NCI-H446 treated with DMSO at 0.1 percent for 48 hours (cell line): ENCODE measurements at places on chromosomes 5 and 9.

DNA sequence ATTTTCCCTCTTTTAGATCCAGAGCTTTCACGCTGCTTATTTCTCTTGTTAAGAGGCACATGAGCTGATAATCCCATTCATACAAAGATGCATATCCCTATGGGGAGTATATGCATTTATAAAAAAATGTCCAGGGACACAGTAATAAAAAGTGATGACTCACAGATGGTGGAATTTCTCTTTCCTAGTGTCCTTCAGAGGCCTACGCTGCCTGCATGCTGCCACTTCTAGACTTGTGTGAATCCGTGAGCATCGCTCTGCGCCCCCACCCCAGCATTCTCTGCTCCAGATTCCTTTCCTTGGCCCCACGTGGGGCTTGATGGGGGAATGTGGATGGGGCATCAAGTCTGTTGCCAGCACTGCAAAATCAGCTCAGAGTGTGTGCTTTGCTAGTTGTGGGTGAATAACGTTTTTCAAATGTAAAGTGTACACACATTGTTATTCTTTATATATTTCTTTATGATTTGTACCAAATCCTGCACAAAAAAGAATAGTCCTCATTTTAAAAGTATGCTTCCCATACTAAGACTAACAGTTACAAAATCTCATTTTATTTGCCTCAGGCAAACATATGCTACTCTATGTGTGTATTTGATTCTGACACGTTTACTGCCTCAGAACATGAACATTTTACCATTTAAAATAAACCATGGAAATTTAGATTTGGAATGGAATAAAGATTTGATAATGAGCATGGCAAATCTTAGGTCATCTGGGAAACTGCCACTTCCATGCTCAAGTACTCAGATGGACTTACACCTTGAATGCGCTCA is 22.4 kb upstream of the RASGRF2 start:
- DNase-seq: no peak

DNA sequence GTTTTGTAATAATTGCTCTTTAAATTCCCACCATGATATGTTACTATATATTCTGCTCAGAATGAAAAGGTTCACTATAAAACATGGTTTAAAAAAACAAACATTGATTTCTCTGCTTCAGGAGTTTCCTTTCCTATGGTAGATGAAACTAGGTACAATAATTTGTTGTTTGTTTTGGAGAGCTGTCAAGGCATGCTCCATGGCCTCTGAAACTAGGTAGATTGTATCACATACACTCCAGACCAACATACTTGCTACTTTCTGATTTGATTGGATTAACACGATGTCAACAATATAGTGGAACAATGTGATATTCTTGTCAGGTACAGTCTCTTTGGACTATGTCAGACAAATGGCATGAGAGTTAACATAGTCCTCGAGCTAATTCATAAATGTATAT is 452.7 kb upstream of the CDH9 start:
- no peak for DNase-seq

- DNase-seq: no peak
Observed at GRCh38 chr5:89698028-89698427, 711.5 kb downstream of the CETN3 start.

DNA sequence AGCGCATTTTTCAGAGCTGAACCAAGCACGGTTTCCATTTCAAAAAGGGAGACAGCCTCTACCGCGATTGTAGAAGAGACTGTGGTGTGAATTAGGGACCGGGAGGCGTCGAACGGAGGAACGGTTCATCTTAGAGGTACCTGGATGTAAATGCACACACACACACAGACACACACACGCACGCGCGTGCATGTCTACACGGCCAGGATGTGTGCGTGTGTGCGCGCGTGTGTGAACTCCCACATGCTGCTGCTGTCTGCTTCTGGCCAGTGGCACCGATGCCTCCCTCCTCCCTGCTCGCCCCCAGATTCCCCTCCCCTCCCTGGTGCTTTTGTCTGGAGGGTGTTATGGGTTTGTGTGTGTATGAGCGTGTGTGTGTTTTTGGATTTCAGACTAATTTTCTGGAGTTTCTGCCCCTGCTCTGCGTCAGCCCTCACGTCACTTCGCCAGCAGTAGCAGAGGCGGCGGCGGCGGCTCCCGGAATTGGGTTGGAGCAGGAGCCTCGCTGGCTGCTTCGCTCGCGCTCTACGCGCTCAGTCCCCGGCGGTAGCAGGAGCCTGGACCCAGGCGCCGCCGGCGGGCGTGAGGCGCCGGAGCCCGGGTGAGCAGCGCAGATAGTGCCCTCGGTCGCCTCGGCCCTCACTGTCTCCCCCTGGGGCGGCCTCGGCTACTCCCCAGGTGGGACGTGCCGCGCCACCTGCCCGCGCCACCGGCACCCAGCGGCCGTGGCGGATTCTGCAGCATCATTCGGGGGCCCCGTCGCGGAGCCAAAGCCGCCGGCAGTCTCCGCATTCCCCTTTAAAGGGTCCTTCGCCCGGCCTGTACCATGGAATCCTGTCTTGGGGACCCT is at the start of gene NTRK2:
Gene NTRK2, plus strand, starts transcription at position 442 of the 850 bp plus-strand sequence. CDS start 1,020 bp downstream, outside the sequence.
- no peak for DNase-seq

DNA sequence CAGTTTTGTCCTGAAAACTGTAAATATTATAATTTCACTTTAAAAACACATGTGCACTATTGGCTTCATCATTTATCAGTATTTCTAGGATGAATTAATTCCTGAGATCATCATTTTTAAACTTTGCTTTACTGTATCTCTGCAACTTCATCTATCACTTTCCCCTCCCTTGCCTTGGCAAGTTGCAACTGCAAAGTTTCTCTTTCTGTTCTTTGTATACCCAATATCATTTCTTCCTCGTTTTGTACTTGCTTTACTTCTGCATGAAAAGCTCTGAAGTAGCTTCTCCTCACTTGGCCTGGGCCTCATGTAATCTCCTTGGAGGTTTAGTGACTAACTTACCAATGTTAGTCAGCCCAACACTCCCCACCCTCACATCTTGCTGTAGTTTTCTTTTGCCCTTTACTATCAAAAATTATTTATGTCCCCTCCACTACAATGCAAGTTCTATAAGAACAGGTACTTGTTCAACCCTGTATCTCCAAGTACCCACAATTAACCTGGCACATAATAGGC is 12.8 kb downstream of the C5orf63 start:
- no peak for DNase-seq

- DNase-seq: no peak
Observed at GRCh38 chr5:68173007-68173406, 42.5 kb upstream of the PIK3R1 start.

- DNase-seq: no peak
Observed at GRCh38 chr5:157554179-157555036, 21.2 kb downstream of the ADAM19 start.
